Activated T-helper 2 cell treated with anti-CD3 and anti-CD28 coated beads, Interferon-gamma antibody, Interleukin-2, Interleukin-4, amounts not matched to agents 10 μg/mL and 5 μg/mL and 100 μg/mL, durations not matched to agents 14 hours and 24 hours and 36 hours (primary cell): ENCODE measurements at places on chromosomes 11 and 22. TPM values are rescaled to one million over a fixed set of nuclear protein-coding genes. Genes with fewer than 3 reads are reported as not detected.

The CRACR2B gene
- total RNA-seq: 4.9 and 5.1 TPM in 2 replicates

- H3K4me1 ChIP-seq: peaks cover 19% of the 10 kb centered on the region
- no peak overlapping the region for H3K4me3 ChIP-seq
- no peaks in the 10 kb centered on the region for H3K27me3 ChIP-seq
- peak overlapping the region; percentile 32 for H3K27ac ChIP-seq
- DNase-seq: no peak
Measured at GRCh38 chr11:32821517-32821916, 8.2 kb upstream of the PRRG4 start.

GRCh38 chr11:23112987-23113886 lies 253.0 kb upstream of the CCDC179 start:
- H3K4me1 ChIP-seq: no peaks in the 10 kb centered on the region
- no peak for DNase-seq

GRCh38 chr11:113316256-113316655 lies 1.9 kb downstream of the TTC12 start:
- H3K27me3 ChIP-seq: no peaks in the 10 kb centered on the region
- no peak for DNase-seq
- H3K4me3 ChIP-seq: no peak overlapping the region
- peaks cover 17% of the 10 kb centered on the region for H3K4me1 ChIP-seq
